ENCODE measurements at places on chromosomes 11 and 22. TPM values are rescaled to one million over a fixed set of nuclear protein-coding genes. Genes with fewer than 3 reads are reported as not detected.

DNA sequence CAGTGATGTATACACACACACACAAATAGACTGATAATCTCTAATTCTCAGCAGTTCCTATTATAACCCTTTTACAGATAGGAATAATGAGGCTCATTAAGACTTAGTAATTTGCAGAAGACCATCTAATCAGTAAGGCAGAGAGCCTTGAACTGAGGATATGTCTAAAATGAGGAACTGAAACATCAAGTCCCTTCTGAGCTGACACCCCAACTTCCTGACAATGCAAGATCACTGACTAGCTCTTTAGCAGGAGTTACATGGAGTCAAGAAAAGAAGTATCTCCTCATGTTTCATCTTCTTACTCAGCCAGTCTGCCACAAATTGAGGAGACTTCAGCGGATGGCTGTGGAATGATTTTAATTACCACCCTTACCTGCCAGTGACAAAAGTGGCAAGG, 193.0 kb downstream of the MSANTD4 start:
- no peak for DNase-seq

DNA sequence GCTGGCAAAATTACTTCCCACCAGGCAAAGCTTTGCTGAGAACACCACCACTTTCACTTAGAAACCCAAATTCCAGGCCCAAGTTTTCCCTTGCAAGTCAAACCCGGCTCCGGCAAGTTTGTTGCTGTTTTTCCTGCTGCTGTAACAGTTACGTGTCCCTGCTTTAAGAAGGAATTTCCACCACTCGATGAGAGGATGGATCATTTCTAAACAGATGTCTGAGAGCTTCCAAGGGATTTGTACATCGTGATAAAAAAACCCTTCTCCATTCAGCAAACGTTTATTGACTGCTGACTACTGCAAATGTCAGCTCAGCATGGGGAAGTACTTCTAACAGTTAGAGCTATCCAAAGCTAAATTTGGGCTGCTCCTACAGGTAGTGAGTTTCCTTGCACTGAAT, 19.7 kb downstream of the P2RX3 start:
- DNase-seq = no peak

DNA sequence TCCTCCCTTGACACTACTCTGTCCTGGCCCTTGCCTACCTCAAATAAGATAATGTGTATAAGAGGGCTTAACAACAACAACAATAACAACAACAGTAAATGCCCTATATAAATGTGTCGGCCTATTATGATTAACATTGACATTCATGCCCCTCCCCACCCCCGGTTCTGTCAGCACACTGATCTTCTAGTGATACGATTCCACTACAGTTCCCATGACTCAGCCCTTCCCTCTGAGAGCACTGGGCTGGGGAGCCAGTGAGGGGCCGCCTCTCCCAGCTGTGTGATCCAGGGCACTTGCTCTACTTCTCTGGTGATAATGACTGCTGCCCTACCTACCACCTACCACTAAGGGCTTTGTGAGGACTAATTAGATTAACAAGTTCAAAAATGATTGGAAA, 92.2 kb upstream of the PHOX2A start:
- no peak for DNase-seq

- no peak for DNase-seq
Measured at GRCh38 chr11:472816-473215, 22.7 kb downstream of the PTDSS2 start.

GRCh38 chr22:38403812-38404211, 51.2 kb downstream of the KCNJ4 start:
- peak; percentile 50 for DNase-seq

DNA sequence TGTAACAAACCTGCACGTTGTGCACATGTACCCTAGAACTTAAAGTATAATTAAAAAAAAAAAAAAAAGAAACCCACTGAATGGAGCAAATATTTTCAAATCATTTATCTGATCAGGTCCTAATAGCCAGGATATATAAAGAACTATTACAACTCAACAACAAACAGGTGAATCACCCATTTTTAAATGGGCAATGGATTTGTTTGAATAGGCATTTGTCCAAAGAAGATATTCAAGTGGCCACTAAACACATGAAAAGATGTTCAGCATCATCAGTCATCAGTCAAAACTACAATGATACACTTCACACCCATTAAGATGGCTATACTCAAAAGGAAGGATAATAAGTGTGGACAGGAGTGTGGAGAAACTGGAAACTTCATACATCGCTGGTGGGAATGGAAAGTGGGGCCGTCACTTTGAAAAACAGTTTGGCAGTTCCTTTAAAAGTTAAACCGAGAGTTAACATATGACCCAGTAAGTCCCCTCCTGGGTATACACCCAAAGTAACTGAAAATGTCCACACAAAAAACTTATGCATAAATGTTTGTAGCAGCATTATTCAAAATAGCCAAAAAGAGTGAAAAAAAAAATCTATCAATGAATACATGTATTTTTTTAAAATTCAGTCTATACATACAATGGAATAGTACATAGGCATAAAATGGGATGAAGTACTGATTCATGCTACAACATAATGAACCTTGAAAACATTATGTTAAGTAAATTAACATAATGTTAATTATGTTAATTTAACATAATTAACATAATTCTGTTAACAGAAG, 53.1 kb downstream of the ARRB1 start:
- peak; percentile 8 for DNase-seq

MS4A12 gene
- 0.27 TPM for total RNA-seq

- DNase-seq = peak; percentile 82
Measured at GRCh38 chr11:74559110-74559933, 33.1 kb upstream of the POLD3 start.

Data from M059J (cell line).